ENCODE measurements at places on chromosomes 11 and 22. TPM values are rescaled to one million over a fixed set of nuclear protein-coding genes. Genes with fewer than 3 reads are reported as not detected.

GRCh38 chr22:36741204-36741793, 34.6 kb downstream of the IFT27 start:
- no peak overlapping the region for H3K27ac ChIP-seq
- no peak overlapping the region for H3K4me3 ChIP-seq
- DNase-seq, result peak; percentile 79
- no peaks in the 10 kb centered on the region for H3K4me1 ChIP-seq

The OLFML1 gene
- total RNA-seq, result not detected

GRCh38 chr11:33928564-33928963, 36.7 kb upstream of the LMO2 start:
- H3K4me1 ChIP-seq, result no peaks in the 10 kb centered on the region
- H3K4me3 ChIP-seq, result no peak overlapping the region
- H3K36me3 ChIP-seq, result no peaks in the 10 kb centered on the region
- H3K27ac ChIP-seq, result no peak overlapping the region

GRCh38 chr22:22913989-22914388, 26.4 kb downstream of the IGLL5 start:
- H3K27me3 ChIP-seq, result no peaks in the 10 kb centered on the region
- DNase-seq, result no peak
- H3K4me3 ChIP-seq, result no peak overlapping the region

The BDNF gene
- not detected for total RNA-seq

- H3K4me1 ChIP-seq, result peaks cover 48% of the 10 kb centered on the region
- DNase-seq, result no peak
- no peak overlapping the region for H3K4me3 ChIP-seq
- no peaks in the 10 kb centered on the region for H3K27me3 ChIP-seq
- no peak overlapping the region for H3K27ac ChIP-seq
These were observed 131.1 kb downstream of the LDLRAD3 start for GRCh38 chr11:36074941-36075431.

DNA sequence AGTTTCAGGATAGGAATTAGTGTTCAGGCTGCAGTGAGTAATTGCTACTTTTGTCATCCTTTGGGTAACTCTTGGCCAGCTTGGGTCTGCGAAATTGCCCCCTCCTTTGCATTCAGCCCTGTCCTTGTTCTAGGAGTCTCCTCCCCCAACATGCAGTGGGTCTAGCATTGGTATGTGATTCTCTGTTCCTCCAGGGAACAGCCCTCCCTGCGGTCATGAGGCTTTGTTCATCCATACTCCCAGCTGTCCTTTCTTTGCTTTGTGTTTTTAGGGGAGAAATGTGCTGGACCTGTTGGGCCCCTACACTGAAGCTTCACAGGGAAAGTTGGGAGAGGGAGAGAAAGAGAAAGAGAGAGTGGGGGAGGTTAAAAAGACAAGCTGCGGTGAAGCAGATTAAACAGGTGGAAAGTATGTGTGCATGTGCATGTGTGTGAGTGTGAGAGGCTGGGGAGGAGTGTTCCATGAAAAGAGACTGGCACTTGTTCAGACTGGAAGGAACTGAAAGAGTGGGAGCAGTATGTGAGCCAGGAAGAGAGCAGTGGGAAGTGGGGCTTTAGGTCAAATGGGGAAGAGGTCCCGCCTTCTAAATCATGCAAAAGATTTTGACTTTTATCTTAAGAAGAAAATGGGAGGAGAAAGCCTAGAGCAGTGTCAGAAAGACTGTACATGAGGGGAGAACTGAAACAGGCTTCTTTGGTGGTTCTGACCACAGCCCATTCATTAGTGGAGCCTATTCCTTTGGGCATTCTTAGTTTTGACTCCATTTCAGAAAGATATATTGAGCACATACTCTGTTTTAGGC, 17.9 kb upstream of the SESN3 start:
- H3K36me3 ChIP-seq, result no peaks in the 10 kb centered on the region
- H3K27me3 ChIP-seq, result no peaks in the 10 kb centered on the region
- H3K4me3 ChIP-seq, result peak overlapping the region; percentile 34
- peaks cover 51% of the 10 kb centered on the region for H3K4me1 ChIP-seq
- peak; percentile 68 for DNase-seq
- 0 out of 2 replicates have a peak overlapping the region, but pooled peaks have one; percentile 4 for H3K27ac ChIP-seq

DNA sequence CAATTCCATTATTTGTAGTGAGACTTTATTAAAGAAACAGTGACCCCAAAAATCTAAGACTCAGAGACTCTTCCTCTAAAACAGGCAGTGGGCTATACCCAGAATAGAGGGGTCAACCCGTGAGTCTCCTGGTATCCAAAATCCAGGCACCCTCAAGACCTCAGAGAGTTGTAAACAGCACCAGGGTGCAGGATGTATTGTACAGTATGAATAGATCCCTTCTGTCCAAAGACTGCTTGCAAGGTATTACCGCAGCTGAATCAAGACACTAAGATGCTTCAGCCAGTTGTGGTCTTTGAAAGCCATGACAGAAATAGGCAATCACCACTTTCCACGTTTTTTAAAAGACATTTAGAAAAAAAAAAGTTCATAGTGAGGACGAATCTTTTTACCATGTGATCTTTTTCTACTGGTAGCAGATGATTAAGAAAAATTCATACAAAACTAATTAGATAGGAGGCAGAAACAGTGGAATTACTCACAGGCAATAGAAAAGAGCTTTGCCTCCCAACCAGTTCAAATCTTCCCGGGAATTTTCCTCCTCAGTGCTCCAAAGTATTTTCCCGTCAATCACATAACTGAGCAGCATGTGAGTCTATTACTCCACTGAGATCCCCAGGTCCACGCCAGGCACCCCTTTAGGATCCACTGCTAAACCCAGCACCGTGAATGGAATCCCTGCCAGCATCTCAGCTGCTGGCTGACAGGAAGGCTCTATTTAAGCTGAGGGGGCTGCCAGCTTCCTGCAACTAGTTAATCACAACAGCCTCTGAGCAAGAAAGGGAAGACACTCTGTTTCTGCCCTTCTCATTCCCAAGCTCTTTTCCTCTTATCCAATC, 113.1 kb downstream of the ETS1 start:
- H3K4me3 ChIP-seq, result peak overlapping the region; percentile 19
- H3K27ac ChIP-seq, result peak overlapping the region; percentile 98
- H3K27me3 ChIP-seq, result no peaks in the 10 kb centered on the region
- H3K4me1 ChIP-seq, result peaks cover 100% of the 10 kb centered on the region
- no peak for DNase-seq

DNA sequence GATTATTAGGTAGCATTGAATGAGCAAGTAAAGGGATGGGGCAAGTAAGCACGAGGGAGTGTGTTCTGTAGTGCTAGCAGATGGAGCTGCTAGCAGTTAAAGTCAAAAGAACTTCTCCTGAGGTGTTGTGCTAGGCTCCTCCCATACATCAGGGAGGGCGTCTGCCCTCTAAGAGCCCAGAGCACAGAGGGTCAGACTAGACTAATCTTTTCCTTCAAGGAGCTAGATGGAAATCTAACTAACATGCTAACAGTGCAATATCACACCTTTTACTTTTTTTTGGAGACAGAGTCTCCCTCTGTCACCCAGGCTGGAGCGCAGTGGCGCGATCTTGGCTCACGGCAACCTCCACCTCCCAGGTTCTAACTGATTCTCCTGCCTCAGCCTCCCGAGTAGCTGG, 3.2 kb upstream of the PLA2G6 start:
- H3K27me3 ChIP-seq, result no peaks in the 10 kb centered on the region
- no peak overlapping the region for H3K4me3 ChIP-seq

Data from Karpas-422 (cell line).